Heart left ventricle (tissue), 16 donors: ENCODE measurements at places on chromosomes 11 and 22. TPM values are rescaled to one million over a fixed set of nuclear protein-coding genes. Genes with fewer than 3 reads are reported as not detected.

DNA sequence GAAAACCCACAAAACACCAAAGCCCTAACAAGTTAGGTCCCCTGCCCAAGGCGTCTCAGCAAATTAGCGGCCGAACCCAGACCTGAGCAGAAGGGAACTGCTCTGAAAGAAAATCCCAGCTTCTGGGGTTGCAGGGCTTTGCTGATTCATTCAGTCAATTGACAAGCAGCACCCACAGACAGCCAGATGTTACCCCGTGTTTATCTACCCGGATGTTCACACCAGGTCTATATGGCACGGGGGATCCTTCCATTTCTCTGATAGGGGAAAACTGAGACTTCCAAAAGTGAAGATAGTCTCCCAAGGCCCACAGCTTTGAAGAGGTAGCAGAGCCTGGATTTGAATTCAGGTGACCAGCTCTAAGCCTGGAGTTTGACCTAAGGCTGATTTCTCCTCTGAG is 14.0 kb upstream of the OAF start:
- no peaks in the 10 kb centered on the region for H3K27me3 ChIP-seq
- H3K4me1 ChIP-seq: peaks cover 3% of the 10 kb centered on the region
- H3K36me3 ChIP-seq: no peaks in the 10 kb centered on the region
- peak; percentile 20 for DNase-seq

- DNase-seq: no peak
- no peaks in the 10 kb centered on the region for H3K27me3 ChIP-seq
- H3K36me3 ChIP-seq: no peaks in the 10 kb centered on the region
- no peak overlapping the region for H3K4me3 ChIP-seq
Observed at GRCh38 chr11:44566952-44567875, 1.8 kb downstream of the CD82 start.

- H3K27ac ChIP-seq: no peak overlapping the region
- DNase-seq: no peak
Observed at GRCh38 chr22:20089977-20090729, 10.1 kb downstream of the DGCR8 start.

DNA sequence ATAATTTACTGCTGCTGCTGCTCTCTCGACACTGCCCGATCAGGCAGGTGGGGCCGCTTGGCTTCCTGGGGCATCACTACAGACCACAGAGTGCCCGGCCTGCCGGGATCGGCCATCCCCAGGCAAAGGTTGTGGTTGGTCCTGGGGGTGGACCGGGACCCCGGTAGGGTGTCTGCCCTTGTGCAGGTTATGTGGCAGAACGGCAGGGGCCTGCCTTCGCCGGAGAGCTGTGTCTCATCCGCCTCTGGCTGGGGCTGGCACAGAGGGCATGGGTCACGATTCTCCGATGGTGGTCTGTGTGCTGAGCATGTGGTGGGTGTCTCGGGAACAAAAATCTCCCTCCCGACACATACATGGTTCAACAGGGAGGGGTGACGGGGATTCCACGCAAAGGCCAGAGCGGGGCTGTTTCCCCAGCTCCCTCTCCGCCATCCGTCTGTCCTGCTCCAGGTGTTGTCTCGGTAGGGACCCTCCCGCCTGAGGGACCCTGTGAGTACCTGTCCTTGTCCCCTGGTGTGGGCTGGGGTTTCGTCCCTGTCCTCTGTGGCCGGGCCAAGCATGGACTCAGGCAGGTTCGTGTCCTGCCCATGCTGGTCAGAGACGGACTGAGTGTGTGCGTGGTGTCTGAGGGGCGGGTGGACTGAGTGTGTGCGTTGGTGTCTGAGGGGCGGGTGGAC is 7.8 kb downstream of the GRAMD4 start:
- no peaks in the 10 kb centered on the region for H3K27me3 ChIP-seq
- DNase-seq: peak; percentile 19
- no peak overlapping the region for H3K27ac ChIP-seq
- peaks cover 30% of the 10 kb centered on the region for H3K36me3 ChIP-seq

Gene CCDC81
- 0.52 TPM for total RNA-seq

Gene GAB4
- total RNA-seq: not detected

DNA sequence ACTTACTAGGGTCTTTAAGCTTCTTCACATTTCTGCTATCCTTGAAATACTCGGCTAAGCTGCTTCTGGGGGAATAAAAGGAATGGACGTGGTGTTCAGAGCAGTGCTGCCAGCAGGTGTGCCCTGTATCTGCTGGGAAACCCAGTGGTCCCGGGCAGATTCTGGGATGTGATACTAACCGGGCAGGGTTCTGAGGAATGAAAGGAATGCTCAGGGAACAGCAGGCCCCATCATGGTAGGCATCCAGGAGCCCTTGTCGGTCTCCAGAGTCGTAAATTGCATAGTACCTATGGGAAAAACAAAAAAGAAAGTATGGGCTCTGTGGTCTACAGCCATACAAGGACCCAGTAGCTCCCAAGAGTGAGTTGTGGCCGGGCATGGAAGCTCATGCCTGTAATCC is 4.5 kb upstream of the TMEM223 start:
- no peak overlapping the region for H3K27ac ChIP-seq
- no peak for DNase-seq
- no peak overlapping the region for H3K4me3 ChIP-seq

Gene MUC5B
- not detected for total RNA-seq

DNA sequence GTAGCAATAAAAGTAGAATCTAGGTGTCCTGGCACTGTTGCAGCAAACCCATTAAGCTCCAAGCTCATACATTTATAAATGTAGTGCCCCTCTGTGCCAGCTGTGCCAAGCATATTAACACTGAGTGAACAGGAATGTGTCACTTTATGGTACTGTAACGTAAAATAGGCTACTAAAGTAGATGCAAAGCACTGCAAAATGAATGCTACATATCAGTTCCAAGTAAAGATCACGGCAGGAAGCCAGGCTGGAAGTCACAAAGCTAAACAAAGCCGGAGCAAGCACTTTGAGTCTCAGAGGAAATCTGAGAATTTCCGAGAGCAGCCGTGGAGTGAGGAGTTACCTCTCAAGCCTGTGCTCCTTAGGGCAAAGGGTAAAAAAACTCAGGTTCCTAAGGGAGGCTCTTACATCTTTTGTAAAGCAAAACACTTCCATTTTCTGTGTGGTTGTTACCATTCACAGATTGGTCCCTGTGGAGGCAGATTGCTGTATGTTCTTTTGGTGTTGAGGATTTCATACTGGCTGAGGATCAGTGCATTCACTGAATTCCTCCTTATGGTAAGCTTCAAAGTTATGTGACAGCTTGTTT is 85.7 kb downstream of the WNT11 start:
- no peak overlapping the region for H3K4me3 ChIP-seq
- peak; percentile 39 for DNase-seq
- H3K27ac ChIP-seq: peak overlapping the region; percentile 52
- H3K36me3 ChIP-seq: no peaks in the 10 kb centered on the region
- no peaks in the 10 kb centered on the region for H3K27me3 ChIP-seq

- H3K27me3 ChIP-seq: peaks cover 7% of the 10 kb centered on the region
- H3K27ac ChIP-seq: no peak overlapping the region
- no peak for DNase-seq
- peaks cover 5% of the 10 kb centered on the region for H3K4me1 ChIP-seq
- peaks cover 63% of the 10 kb centered on the region for H3K36me3 ChIP-seq
Observed at GRCh38 chr11:72579816-72580641, 94.2 kb downstream of the PDE2A start.

GRCh38 chr22:41966225-41966606 is 3.0 kb upstream of the SEPTIN3 start:
- H3K27me3 ChIP-seq: no peaks in the 10 kb centered on the region
- no peaks in the 10 kb centered on the region for H3K4me1 ChIP-seq
- no peak for DNase-seq
- H3K27ac ChIP-seq: no peak overlapping the region
- no peak overlapping the region for H3K4me3 ChIP-seq

Gene SPDYC
- total RNA-seq: not detected

Gene MAML2
- total RNA-seq: 10.2 TPM

DNA sequence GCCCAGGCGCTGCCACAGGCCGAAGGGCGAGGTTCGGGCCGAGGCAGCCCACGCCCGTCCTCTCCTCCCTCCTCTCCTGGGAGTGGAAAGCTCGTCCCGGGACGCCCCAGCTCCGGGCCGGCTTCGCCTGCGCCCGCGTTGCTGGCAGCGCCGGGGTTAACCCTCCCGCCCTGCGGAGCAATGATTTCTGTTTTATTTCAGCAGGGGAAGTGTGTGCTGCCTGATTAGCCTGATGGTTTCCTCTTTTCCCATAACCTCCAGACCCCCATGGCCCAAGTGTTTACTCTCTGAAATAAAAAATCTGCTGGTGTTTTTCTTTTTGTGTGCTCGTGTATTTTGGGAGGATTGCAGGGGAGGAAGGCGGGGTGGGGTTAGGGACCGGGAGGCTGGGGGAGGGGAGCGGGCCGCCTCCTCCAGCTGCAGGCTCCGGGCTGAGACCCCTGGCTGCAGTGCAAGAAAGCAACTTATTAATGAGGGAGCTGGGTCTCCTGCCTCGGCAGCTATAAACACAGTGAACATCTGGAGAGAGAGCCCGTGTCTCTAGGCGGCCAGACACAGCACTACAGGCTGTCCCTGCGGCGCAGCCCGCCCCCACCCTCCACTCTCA is 38.6 kb downstream of the ETS1 start:
- peaks cover 66% of the 10 kb centered on the region for H3K4me1 ChIP-seq
- peak overlapping the region; percentile 62 for H3K4me3 ChIP-seq
- DNase-seq: peak; percentile 81
- no peaks in the 10 kb centered on the region for H3K36me3 ChIP-seq

DNA sequence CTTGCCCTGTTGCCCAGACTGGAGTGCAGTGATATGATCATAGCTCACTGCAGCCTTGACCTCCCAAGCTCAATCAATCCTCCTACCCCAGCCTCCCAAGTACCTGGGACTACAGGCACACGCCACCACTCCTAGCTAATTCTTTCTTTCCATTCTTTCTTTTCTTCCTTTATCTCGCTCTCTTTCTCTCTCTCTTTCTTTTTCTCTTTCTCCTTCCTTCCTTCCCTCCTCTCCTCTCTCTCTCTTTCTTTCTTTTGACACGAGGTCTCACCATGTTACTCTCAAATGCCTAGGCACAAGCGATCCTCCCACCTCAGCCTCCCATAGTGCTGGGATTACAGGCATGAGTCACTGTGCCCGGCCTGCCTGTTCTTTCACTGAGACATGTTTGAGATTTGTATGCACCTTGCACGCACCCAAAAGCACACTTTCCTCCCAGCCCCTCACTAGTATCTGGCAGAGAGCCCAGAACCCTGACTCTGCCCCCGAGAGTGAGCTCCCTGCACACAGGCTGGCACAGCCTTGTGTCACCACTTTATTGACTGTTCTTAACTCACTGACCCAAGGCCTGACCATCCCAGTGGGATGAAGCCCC is 56.8 kb downstream of the CD6 start:
- no peaks in the 10 kb centered on the region for H3K4me1 ChIP-seq
- no peaks in the 10 kb centered on the region for H3K27me3 ChIP-seq
- DNase-seq: no peak
- no peak overlapping the region for H3K27ac ChIP-seq
- no peaks in the 10 kb centered on the region for H3K36me3 ChIP-seq

DNA sequence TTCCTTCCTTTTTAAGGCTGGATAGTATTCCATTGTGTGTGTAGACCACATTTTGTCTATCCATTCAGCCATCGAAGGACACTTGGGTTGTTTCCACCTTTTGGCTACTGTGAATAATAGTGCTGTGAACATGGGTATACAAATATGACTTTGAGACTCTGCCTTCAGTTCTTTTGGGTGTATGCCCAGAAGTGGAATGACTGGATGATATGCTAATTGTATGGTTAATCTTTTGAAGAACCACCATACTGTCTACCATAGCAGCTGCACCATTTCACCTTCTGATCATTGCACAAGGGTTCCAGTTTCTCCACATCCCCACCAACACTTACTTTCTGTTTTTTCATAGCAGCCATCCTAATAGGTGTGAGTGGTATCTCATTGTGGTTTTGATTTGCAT is 30.3 kb downstream of the SGSM1 start:
- H3K27me3 ChIP-seq: no peaks in the 10 kb centered on the region
- no peak overlapping the region for H3K4me3 ChIP-seq

DNA sequence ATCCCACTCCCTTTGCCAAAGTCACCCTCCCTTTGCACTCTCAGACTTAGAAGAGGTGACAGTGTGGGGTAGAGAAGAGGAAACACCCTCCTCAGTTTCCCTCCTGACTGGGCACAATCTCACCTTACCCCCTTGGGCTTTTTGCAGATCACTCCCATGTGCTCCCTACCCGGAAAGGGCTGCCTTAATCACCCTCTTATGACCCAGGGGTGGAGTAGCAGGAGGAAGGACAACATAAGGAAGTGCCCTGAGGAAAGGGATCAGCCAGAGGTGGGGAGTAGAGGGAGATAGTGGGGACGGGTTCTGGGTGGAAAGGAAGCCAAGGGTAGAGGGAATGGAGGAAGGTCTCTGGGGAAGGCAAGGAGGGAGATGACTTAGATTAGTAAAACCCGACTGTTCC is 52.0 kb downstream of the NRXN2 start:
- no peak overlapping the region for H3K4me3 ChIP-seq
- H3K27me3 ChIP-seq: no peaks in the 10 kb centered on the region
- peaks cover 15% of the 10 kb centered on the region for H3K4me1 ChIP-seq
- no peak overlapping the region for H3K27ac ChIP-seq
- no peak for DNase-seq
- H3K36me3 ChIP-seq: no peaks in the 10 kb centered on the region

DNA sequence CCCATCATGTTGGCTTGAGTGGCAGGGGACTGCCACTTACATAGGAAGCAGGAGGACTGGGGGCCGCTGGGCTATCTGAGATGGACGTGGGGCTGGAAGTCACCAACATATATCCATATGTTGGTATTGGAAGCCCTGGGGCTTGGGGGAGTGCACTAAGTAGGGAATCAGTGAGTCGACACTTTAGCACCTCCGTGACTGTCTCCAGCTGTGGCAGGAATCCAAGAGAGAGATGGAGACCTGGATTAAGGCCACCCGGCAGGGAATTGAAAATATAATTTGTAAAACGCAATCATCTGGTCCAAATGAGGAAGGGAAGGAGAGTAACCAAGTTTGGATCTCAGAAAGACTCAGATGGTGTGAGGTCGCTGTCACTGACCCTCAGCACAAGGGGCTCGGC is 68.4 kb downstream of the ELFN2 start:
- peaks cover 4% of the 10 kb centered on the region for H3K27me3 ChIP-seq
- DNase-seq: no peak
- no peaks in the 10 kb centered on the region for H3K4me1 ChIP-seq
- H3K27ac ChIP-seq: no peak overlapping the region
- H3K4me3 ChIP-seq: no peak overlapping the region

DNA sequence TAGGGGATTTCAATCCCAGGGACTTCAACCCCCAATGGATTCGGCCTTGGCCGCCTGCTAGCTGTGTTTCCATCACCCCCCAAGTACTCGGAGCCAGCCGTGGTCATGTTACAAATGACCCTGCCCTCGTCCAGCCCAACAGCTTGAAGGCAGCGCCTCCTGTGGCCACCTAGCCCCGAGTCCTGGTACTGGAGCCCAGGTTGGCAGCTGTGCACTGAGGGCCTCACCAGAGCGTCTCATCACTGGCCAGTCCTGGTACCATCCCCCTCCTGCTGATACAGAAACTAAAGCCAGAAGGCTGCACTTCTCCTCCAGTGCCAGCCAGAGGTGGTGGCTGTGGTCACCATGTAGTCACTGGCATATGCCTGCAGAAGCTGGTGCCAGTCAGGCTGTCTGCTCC is 44.9 kb upstream of the FADD start:
- DNase-seq: no peak
- peaks cover 15% of the 10 kb centered on the region for H3K36me3 ChIP-seq
- H3K4me1 ChIP-seq: no peaks in the 10 kb centered on the region
- no peak overlapping the region for H3K27ac ChIP-seq
- H3K4me3 ChIP-seq: no peak overlapping the region

- no peaks in the 10 kb centered on the region for H3K4me1 ChIP-seq
- H3K27me3 ChIP-seq: no peaks in the 10 kb centered on the region
- H3K4me3 ChIP-seq: peak within 1 kb of the TSS; percentile 82
Observed at GRCh38 chr11:93197380-93198214, at the start of gene SLC36A4. Gene SLC36A4 (minus strand): TSS chr11:93197991. CDS start chr11:93197832, 159 bp downstream.
